ENCODE measurements at places on chromosomes 4 and X. TPM values are rescaled to one million over a fixed set of nuclear protein-coding genes. Genes with fewer than 3 reads are reported as not detected.

Gene HSFX2
- total RNA-seq = not detected

Gene SNX25
- total RNA-seq = 11.4 TPM

Gene ARMCX4
- 4.3 TPM for total RNA-seq

Gene PABPC1L2B
- not detected for total RNA-seq

Gene IQSEC2
- total RNA-seq = 2.5 TPM

Gene RRH
- not detected for total RNA-seq

Gene PLS3
- 68.7 TPM for total RNA-seq

Gene POU3F4
- not detected for total RNA-seq

Gene FGFBP1
- not detected for total RNA-seq

Gene PNCK
- total RNA-seq = not detected
